ENCODE measurements at places on chromosomes 2 and 18.

DNA sequence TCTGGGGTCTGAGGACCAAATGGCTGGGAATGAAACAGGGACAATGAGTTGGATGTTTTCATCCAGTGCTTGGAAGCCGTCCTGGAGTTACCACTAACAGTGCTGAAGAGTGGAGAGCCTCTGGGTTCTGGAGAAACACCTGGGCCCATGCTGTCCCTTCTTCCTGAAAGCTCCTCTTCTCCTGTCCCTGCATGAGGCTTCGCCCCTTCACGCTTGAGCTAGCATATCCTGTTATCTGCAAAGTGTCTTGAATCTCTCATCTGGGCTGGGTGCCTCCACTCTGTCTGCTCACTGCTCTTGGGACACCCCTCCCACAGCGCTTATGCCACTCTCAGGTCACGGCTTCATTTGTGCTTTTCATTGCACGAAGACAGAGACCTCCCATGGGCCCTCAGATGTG is 154.5 kb downstream of the MYCN start:
- DNase-seq = no peak

GRCh38 chr2:185279999-185280398 is 458.6 kb upstream of the FSIP2 start:
- no peak for DNase-seq

DNA sequence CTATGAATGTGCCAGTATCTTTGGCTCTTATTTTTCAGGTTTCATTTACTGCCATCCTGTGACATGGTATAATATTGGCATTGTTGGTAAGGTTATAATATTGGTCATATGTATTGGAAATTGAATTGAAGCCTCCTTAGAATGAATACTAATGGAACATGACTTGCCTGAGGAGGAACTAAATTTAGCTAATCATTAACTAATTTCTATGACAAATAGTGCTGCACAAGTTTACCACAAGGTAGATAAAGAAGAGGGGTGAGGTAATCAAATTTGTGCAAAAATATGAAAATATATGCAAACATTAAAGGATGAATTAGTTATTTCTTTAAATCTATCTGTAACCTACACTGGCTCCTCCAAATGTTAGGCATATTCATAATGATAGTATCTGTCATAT is 43.2 kb upstream of the ORC2 start:
- no peak for DNase-seq

DNA sequence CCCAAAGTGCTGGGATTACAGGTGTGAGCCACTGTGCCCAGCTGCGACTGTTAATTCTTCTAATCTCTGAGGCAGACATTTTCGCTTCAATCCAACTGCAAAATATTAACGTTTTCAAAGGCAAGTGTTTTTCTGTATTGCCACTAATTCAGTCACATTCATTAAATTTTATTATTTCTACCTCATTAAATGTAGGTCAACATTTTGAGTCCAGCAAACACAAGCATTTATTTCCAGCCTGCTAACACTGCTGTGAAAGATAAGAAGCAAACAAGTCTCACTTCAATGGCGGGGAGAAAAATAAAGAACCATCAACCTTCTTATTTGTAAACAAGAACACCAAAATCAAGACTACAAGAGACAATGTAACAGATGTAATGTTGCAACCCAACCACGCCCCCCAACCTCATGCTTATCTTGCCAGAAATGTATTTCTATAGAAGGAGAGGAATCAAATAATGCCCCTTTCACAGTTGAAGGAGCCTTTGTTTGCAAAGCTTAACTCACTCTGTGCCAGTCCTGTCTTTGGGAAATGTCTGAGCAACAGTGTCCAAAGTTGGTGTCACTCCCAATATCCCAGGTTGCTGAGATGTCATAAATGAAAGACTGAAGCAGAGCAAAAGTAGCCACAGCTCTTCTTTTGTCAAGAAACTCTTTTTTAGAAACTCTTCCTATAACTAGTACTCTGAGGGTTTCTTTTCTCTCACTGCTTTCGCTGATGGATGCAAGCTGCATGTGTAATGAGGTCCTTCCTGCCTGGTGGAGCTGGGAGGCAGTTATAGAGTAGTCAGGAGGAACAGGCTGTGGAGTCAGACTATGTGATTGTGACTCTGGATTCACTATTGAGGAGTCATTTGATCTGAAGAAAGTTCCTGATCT is 8.6 kb downstream of the DOCK10 start:
- DNase-seq = no peak

- DNase-seq = no peak
Observed at GRCh38 chr2:26185954-26186770, 13.3 kb downstream of the GAREM2 start.

DNA sequence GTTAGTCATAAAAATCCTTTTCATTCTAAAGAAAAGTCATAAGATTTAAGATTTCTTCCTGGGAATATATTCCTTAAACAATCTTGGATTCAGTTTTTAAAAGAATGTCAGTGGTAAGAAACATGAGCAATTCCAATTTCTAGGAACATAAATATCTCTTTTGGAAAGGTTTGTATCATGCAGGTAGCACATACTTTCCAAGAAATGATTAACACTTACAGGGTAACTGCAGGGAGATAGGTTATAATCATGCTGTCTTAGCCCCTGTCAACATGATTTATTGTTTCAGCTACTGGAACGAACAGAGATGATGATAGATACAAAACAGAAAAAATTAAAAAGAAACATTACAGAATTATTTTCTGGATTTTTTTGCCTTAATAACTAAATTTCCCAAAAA is 1537.7 kb downstream of the LRP1B start:
- DNase-seq = no peak

GRCh38 chr2:181605889-181606837 is 50.7 kb downstream of the CERKL start:
- DNase-seq = no peak

GRCh38 chr2:152223977-152224376 is 48.4 kb upstream of the STAM2 start:
- no peak for DNase-seq

GRCh38 chr2:236628981-236629605 is 59.5 kb downstream of the ACKR3 start:
- no peak for DNase-seq

DNA sequence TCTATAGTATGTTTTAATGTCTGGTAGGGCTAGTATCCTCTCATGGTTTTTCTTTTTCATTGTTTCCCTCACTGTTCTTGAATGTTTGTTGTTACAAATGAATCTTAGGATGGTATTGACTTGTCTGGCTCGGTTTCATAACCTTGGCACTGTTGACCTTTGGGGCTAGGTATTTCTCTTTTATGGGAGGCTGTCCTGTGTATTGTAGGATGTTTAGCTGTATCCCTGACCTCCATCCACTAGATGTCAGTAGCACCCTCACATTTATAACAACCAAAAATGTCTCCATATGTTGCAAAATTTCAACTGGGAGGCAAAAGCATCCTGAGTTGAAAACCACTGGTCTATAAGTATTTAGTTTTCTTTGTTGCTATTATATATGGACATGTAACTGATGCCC is 7.0 kb upstream of the AOX1 start:
- DNase-seq = no peak

DNA sequence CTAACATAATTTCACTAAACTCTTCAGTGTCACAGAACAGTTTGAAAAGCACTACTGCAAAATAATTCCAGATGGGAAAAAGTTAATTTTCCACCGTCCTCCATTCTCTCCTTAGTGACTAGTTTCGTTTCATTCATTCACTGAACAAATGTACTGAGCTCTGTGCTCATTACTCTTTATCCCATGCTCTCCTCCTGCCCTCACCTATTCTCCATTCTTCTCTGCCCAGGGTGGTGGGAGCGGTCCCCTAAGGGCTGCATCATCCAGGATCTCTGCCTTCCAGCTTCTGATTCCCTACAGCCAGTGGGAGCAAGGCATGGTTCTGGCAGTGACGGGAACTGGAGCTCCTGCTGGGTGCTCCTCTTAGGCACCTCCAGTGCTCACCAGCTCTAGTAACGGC is 133.9 kb upstream of the TLK1 start:
- no peak for DNase-seq

DNA sequence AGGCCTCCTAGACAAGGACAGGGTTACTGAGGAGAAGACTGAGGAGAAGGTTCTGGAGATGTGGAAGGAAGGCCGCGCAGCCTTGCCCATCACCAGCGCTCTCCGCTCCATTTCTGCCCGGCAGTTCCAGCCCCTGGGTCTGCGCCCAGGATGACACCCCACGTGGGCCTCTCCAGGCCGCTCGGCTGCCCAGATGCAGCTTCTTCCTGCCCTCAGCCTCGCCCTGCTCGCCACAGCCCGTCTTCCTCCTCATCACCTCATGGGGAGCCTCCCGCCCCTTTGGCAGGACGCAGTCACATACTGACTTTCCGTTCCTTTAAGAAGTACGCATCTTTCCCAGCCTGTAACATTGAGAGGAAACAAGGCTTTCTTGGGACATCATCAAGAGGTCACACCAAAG is 37.1 kb downstream of the SNTG2 start:
- DNase-seq = no peak

DNA sequence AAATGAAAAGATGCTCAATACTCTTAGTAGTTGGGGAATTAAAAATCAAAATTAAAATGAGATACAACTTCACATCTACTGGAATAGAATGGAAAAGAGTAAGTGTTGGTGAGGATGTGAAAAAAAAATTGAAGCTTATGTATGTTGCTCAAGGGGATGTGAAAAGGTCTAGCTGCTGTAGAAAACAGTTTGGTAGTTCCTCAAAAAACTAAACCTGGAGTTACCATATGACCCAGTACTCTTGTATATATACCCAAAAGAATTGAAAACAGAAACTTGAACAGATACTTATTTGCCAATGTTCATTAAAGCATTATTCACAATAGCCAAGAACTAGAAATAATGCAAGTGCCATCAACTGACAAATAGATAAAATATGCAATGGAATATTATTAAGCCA is 208.4 kb downstream of the FIGN start:
- DNase-seq = no peak

DNA sequence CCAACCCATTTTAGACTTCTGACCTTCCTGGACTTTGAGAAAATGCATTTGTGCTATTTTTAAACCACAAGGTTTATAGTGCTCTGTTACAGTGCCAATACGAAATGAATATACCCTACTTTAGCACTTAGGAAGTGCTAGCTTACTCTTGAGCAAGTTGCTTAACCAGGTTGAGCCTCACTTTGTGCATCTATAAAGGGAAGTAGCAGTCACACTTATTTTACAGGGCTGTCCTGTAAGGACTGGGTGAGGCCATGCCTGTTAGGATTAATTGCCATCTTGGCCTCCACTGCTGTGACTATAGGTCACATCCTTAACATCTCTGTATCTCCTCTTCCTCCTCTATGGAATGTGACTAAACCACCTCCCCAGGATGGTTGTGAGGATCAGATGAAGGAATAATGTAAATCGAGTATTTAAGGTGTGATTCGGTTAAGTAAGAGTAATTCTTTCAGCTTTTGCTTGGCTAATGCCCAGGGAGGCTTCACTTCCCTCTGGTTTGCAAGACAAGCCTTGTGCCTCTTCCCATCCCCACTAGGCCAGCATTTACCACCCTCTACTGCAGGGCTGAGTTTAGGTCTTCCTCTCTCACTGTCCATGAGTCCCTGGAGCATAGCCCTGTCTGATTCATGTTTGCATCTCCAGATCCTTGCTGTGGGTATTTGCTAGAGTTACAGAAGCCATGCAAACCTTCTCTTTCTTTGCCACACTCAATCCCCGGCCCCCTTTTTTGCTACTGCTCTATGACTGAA is 341.2 kb downstream of the ZNF521 start:
- no peak for DNase-seq

DNA sequence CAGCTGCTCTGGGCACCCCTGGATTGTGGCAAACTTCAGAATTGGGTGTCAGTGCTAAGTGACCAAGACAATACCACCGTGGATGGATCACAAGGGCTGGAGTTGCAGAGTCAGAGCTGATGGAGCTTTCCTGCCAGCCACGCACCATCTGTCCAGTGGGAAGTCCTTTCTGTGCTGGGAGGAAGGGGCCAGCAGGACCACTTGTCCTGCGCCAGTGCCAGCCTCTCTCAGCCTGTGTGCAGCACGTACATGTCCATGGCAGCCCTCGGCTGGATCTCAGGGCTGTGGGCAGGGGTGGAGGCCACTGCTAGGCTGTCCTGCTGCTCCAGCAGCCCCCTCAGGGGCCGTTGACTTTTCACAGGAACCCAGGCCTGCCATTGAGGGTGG is 33.3 kb downstream of the RAB31 start:
- no peak for DNase-seq

DNA sequence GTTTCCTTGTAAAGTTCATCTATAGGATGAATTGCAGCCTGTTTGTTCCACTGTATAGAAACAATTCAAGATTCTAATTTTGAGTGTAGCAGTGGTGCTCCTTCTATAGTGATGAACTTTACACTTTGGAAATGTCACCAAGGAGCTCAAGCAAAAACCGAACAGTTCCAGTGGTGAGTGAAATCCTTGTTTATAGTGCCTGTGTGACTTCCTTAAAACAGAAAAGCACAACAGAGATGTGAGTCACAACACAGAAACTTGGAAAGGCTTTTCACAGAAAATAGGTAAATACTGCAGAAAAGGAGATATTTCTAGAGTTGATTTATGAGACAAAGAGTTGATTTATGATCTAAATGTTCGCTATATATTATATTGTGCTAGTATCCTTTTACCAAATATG is 482.0 kb downstream of the PTPRM start:
- DNase-seq = no peak

DNA sequence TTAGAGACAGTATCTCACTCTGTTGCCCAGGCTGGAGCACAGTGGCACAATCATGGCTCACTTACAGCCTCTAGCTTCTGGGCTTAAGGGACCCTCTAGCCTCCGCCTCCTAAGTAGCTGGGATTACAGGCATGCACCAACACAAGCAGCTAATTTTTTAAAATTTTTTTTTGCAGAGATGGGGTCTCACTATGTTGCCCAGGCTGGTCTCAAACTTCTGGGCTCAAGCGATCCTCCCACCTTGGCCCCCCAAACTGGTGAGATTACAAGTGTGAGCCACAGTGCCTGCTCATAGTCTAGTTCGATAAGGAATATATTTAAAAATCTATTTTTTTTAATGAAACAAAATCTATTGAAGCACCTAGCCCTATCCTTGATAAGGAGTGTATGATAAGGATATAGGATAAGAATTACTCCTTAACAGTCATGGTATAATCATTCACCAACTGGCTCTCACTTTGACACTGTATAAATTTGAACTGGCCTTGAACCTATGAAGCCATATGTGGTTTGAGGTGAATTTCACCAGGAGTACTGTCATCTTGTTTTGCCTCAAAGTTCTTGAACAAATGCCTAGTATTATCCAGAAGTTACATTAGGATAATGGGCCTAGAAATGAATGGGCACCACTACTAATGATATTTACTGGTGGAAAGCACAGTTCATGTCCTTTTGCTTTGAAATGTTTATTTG is 71.1 kb downstream of the EXOC6B start:
- DNase-seq = no peak

GRCh38 chr2:27407798-27408491 is 1.4 kb downstream of the PPM1G start:
- peak; percentile 55 for DNase-seq

GRCh38 chr2:214232271-214232670 is 178.6 kb upstream of the VWC2L start:
- DNase-seq = no peak

DNA sequence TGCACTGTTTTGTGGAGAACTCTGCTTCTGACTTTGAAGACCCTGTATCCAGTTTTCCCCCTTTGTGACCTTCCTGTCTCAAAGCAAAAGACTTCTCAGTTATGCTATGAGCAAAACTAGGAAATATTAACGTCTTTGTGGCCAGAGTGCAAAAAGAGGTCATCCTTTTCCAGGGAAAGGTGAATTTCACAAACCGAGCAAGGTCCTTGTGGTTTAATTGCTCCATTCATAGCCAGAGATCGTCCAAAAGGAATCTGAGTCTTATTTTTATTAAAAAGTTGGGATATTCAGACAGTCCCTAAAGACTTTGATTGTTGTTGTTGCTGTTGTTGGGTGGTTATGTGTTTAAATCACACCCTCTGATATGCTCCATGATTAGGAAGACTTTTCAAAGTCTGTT is 77.4 kb downstream of the NAB1 start:
- DNase-seq = no peak
